Heart right ventricle (tissue), 16 donors: ENCODE measurements at places on chromosomes 16 and 17. TPM values are rescaled to one million over a fixed set of nuclear protein-coding genes. Genes with fewer than 3 reads are reported as not detected.

Gene GINS2
- polyA plus RNA-seq = 0.22 TPM

Gene NDUFB10
- 1,046 TPM for polyA plus RNA-seq

Gene GAS2L2
- 0.15 TPM for polyA plus RNA-seq

- DNase-seq = no peak
These were observed 87.0 kb upstream of the FBXO47 start for GRCh38 chr17:39054111-39054645.

DNA sequence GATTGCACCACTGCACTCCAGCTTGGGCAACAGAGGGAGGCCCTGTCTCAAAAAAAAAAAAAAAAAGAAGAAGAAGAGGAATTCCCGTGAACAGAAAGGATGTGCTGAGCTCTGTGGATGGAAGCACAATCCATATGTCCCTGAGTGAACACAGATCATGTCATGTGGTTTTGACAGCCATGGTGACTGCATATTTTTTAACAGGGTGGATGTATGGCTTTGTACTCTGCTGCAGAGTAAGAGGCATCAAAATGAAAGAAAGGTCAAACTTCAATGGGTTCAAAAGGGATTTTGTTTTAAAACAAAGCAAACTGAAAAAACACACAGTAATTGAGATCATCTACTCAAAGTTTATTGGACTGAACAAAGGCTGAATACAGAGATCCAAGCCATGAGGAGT lies 31.5 kb downstream of the MXRA7 start:
- no peak for DNase-seq

DNA sequence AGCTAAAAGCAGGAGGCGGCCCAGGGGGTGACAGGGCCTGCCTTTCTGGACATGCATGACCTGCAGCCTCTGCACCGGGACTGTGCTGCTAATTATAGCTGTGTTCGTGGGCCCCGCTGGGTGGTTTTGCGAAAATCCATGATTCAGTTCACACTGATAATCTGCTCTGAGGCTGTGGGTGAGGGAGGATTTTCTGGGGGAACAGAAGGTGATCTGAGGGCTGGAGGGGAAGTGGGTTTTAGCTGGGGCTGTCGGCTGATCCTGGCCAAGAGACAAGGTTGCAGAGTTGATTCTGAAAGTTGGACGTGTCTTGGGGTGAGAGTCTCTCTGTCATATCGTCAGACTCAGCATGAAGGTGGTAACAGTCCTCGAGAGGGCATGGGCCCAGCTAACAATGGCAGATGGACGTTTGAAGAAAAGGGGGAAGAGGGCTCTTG lies 187.5 kb upstream of the ZNF469 start:
- no peak for DNase-seq

DNA sequence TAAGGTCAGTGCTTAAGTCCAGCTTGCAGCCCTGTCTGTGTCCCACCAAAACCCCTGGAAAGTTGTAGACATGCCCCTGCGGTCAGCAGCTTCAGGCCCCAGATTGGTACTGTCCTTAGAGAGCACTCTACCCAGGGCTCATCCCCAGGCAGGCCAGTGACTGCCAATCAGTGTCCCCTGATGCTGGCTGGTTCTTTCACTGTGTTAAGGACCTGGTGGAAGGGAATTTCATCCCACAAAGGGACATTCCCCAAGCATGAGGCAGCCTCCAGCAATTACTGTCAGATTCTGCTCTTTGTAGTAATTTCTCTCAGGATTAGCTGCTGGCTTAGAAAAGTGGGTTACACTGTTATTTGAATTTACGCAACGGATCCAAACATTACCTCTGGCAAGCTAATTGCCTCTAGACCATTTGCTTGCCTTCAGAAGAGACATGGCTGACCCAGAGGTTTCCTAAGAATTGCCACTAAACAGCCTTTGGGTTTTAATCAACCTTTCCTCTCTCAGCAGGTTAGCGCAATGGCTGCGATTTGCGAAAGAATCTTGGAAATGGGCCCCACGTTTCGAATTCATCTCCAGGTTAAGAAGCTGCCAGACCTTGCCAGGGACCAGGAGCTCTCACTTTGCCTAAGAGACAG lies 5.9 kb downstream of the IRX6 start:
- no peak for DNase-seq

DNA sequence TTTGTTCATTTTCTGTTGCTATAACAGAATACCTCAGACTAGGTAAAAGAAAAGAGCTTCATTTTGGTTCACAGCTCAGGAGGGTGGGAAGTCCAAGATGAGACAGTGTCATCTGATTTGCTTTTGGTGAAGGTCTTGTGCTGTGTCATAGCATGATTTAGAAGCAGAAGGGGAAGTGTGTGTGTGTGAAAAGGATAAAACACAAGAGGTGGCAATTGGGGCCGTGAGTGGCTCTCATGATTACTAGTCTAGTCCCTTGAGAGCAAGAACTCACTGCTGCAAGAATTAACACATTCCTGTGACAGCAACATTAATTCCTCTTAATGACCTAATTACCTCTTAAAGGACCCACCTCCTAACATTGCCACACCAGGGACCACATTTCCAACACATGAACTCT lies 8.3 kb downstream of the SLC35G3 start:
- no peak for DNase-seq
